ENCODE measurements at places on chromosomes 13 and 19. TPM values are rescaled to one million over a fixed set of nuclear protein-coding genes. Genes with fewer than 3 reads are reported as not detected.

The CBARP gene
- 4.5 TPM for total RNA-seq

The ZNF793 gene
- 0.96 TPM for total RNA-seq

The ZBTB32 gene
- not detected for total RNA-seq

The KASH5 gene
- not detected for total RNA-seq

The PPAN gene
- total RNA-seq = 38.7 TPM

The CFAP97D2 gene
- total RNA-seq = not detected

The CD177 gene
- total RNA-seq = not detected

The URAD gene
- not detected for total RNA-seq

The OR7C1 gene
- not detected for total RNA-seq

The MED29 gene
- 35.6 TPM for total RNA-seq

The B3GNT3 gene
- not detected for total RNA-seq

The KRTDAP gene
- not detected for total RNA-seq

The MAMSTR gene
- total RNA-seq = 1.6 TPM

The CACNG7 gene
- total RNA-seq = 4.7 TPM

The F7 gene
- total RNA-seq = not detected

The LILRB3 gene
- total RNA-seq = not detected

The SLC1A6 gene
- total RNA-seq = not detected

The PCP2 gene
- not detected for total RNA-seq

The TMEM59L gene
- total RNA-seq = 3.8 TPM

The APC2 gene
- total RNA-seq = 0.16 TPM

The PABPC3 gene
- total RNA-seq = 0.56 TPM

The ZNF563 gene
- 2.6 TPM for total RNA-seq

The ERF gene
- total RNA-seq = 58.3 TPM

The ZIC2 gene
- not detected for total RNA-seq

The SIGLEC5 gene
- not detected for total RNA-seq
